ENCODE measurements at places on chromosomes 7 and 10.

- no peak for DNase-seq
These were observed 158.6 kb downstream of the TMEM178B start for GRCh38 chr7:141232286-141233051.

- no peak for DNase-seq
These were observed 696.9 kb upstream of the ANKRD30A start for GRCh38 chr10:36428507-36428906.

DNA sequence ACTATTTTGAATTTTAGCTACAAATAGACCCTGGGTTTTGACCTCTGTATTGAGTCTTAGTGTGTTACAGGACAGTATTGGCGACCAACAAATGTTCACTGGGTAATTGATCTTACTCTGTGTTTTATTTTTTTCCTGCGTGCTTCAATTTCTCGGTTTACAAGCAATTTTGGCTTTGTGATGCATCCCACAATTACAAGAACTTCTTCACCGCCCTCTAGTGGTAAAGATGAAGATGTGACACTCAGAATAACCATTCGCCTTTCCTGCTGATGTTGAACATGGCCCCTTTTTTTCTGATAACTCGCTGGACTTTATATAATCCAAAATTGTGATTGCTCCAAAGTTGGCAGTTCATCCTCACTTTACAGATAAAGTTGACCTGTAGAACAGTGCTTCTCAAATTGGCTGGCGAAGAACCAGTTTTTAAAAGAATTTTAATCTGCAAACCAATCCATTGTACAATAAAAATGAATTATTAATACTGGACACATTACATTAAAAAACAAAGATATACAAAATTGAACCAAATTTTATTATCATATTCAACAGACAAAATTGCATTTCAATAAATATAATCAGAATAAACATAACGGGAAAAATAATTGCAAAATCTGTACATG lies 20.2 kb upstream of the SMC3 start:
- DNase-seq, result no peak

GRCh38 chr10:119207713-119208552 lies 562 bp downstream of the GRK5 start:
- DNase-seq, result peak; percentile 64

DNA sequence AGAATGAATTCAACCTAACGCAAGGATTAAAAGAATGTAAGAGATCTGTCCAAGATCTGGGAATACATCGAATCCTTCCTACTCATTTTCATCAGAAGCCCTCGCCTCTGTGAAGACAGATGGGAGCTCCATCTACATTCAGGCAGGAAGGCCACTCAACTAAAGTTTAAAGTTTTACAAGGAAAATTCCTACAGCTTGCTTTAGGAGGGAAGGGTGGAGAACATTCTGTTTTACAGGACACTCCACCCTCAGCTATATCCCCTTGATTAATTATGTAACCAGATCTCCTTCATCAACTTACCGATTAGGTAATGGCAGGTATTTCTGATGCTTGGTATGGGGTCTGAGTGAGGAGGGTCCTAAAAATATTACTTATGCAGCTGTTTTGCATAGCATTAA lies 5.6 kb upstream of the AHR start:
- DNase-seq, result no peak

DNA sequence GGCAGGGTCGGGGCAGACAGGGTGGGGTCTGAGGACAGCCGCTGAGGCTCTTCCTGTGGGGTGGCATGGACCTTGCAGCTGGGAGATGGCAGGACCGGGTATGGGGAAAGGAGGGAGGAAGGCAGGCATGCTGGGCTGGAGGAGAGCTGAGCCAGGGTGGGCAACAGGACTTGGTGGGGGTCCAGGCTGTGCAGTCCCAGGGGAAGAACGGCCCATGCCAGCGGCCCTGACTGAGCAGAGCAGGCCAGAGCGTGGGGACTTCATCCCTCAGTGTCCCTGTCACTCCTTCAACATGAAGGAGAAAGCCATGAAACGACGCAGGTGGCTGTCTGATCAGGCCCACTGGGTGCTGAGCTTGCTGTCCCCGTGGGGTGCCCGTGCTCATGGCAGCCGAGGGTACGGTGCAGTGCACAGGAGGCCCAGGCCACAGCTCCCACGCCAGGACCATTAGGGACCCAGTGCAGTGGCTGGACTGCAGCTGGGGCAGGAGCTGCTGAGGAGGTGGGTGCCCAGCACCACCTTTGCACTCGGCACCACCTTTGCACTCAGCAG lies 519.6 kb downstream of the PTPRN2 start:
- no peak for DNase-seq
